ENCODE measurements at places on chromosomes 16 and 17. TPM values are rescaled to one million over a fixed set of nuclear protein-coding genes. Genes with fewer than 3 reads are reported as not detected.

DNA sequence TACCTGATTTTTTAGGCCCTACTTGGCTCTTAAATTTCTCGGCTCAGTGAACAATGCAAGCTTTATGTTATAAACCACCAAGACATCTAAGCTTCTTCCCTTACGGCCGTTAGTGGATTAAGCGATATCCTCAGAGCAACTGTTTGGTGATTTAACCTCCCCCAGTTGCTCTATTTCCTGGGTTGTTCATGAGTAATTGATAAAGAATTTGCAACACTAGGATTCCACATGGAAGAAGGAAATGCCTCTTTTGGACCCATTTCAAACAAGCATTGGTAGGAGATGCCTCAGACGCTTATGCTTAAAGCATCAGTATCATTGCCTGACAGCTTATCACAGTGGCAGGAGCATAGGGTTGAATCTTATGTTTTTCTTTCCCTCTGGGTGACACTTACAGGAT, 65.3 kb downstream of the RBFOX1 start:
- DNase-seq: no peak
- H3K27ac ChIP-seq: no peak overlapping the region

GRCh38 chr17:55304171-55304859, 39.6 kb downstream of the HLF start:
- H3K27me3 ChIP-seq: peaks cover 1% of the 10 kb centered on the region
- H3K4me3 ChIP-seq: no peak overlapping the region
- no peak for DNase-seq
- no peaks in the 10 kb centered on the region for H3K36me3 ChIP-seq
- H3K4me1 ChIP-seq: peaks cover 2% of the 10 kb centered on the region

GRCh38 chr17:7841915-7842379, 7.9 kb downstream of the KDM6B start:
- H3K4me1 ChIP-seq: peaks cover 58% of the 10 kb centered on the region
- peaks cover 2% of the 10 kb centered on the region for H3K27me3 ChIP-seq
- H3K27ac ChIP-seq: peak overlapping the region; percentile 100
- peaks cover 49% of the 10 kb centered on the region for H3K36me3 ChIP-seq

DNA sequence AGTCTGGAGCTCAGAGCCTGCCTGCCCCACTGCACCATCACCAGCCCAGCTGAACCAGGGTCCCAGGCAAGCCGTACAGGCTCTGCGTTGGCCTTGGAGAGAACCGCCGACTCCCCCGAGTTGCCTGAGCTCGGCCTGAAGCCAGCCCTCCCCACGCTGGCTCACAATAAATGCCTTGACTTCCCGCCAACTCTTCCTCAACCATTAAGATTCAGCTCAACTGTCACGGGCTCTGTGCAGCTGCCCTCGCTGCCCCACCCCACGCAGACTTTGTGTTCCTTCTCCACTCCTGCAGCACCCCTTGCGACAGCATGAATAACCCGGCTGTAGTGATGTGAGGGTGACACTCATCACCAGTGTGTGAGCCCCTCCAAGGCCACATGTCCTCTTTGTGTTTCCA, 4.8 kb upstream of the QPRT start:
- DNase-seq: no peak
- no peaks in the 10 kb centered on the region for H3K27me3 ChIP-seq
- H3K4me3 ChIP-seq: no peak overlapping the region

ZCCHC14 gene
- 11.6 TPM for total RNA-seq

CCL3 gene
- 414 TPM for total RNA-seq

- peak overlapping the region; percentile 99 for H3K4me3 ChIP-seq
- H3K27ac ChIP-seq: peak overlapping the region; percentile 95
- peaks cover 62% of the 10 kb centered on the region for H3K4me1 ChIP-seq
- peaks cover 53% of the 10 kb centered on the region for H3K36me3 ChIP-seq
These were observed 702 bp downstream of the PHF23 start for GRCh38 chr17:7238420-7239090.

SLC6A2 gene
- total RNA-seq: not detected

ATP1B2 gene
- total RNA-seq: 0.14 TPM

DNA sequence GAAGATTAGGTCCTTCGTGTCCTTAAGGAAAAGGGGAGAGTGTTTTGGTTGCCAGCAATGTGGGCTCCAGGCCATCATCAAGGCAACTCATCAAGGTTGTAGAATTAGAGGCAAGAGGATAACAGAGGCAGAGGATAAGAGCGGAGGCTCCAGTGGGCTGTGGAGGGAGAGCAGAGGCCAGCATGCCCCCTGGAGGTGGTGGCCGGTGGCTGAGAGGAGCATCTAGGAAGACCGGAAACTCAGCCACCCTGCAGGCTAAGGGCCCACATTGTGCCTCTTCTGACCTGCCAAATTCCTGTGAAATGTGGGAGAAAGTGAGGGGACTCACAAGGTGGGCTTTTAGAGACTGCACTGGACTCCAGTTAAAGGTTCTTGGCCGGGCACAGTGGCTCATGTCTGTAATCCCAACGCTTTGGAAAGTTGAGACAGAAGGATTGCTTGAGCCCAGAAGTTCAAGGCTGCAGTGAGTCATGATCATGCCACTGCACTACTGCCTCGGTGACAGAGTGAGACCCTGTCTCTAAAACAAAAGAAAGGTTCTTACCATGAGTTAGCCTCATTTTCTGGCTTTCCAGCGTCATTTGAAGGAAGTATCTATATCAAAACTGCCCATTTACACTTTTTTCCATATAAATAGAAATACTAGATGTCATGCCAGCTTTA, 62.7 kb upstream of the ADORA2B start:
- no peak overlapping the region for H3K27ac ChIP-seq
- peak; percentile 37 for DNase-seq
- peaks cover 17% of the 10 kb centered on the region for H3K4me1 ChIP-seq
- H3K27me3 ChIP-seq: peaks cover 7% of the 10 kb centered on the region

C17orf113 gene
- 0.07 TPM for total RNA-seq

MPV17L gene
- 0.09 TPM for total RNA-seq

DNA sequence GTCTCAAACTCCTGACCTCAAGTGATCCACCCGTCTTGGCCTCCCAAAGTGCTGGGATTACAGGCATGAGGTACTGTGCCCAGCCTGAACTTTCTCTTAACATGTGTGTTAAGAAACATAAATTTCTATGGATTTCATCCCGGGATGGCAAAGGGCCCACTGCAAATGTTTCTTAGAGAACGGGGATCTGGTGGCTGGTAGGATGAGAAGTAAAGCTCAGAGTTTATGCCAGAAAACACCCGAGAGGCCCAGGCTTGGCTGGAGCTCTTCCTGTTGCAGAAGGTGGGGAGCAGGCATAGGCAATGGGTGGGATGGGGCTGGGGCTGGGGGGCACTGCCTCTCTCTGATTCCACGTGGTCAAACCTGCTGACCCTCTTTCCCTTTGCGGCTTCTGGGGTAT, 5.6 kb upstream of the CARHSP1 start:
- no peak overlapping the region for H3K27ac ChIP-seq
- H3K4me1 ChIP-seq: peaks cover 16% of the 10 kb centered on the region
- H3K36me3 ChIP-seq: no peaks in the 10 kb centered on the region
- H3K4me3 ChIP-seq: no peak overlapping the region
- DNase-seq: no peak

DNA sequence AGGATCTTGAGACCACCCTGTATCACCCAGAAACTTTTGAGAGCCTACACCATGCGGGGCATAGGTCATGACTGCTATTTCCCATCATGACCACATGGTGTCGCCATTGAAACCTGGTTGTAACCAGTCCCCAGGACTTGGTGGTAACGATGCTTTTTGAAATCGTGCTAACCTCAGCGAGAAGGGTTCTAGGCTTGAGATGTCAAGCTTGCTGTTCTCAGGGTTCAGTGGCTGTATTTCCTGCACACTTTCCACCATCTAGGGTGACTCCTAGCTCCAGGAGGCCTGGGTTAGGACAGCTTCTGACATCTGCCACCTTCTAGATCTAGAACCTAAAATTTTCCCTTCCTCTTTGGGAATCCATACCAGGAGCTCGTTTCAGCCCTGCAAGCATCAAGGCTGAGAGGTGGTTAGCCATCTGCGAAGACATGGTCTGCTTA, 13.0 kb upstream of the SPNS3 start:
- H3K36me3 ChIP-seq: no peaks in the 10 kb centered on the region
- H3K4me1 ChIP-seq: peaks cover 3% of the 10 kb centered on the region
- peak; percentile 90 for DNase-seq
- peaks cover 5% of the 10 kb centered on the region for H3K27me3 ChIP-seq
- H3K27ac ChIP-seq: no peak overlapping the region

DNA sequence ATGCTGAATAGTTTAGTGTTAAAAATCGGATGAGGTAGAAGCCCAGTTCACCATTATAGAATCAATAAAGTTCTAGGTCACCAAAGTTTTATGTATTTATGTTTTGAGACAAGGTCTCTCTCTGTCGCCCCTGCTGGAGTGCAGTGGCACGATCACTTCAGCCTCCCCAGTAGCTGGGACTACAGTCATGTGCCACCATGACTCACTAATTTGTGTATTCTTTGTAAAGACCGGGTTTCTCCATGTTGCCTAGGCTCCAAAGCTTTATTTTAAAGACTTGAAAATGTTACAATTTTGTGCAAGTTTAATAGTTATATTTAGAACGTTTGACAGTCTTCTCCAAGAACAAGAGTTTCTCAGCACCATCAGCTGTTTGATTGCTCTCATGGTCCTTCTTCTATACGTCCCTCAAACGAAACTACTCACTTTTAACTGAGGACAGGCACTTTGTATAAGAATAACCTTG, 32.1 kb downstream of the NDE1 start:
- peaks cover 12% of the 10 kb centered on the region for H3K4me1 ChIP-seq
- peak; percentile 78 for DNase-seq
- H3K27ac ChIP-seq: no peak overlapping the region
- no peak overlapping the region for H3K4me3 ChIP-seq

SPATA32 gene
- 0.28 TPM for total RNA-seq

DNA sequence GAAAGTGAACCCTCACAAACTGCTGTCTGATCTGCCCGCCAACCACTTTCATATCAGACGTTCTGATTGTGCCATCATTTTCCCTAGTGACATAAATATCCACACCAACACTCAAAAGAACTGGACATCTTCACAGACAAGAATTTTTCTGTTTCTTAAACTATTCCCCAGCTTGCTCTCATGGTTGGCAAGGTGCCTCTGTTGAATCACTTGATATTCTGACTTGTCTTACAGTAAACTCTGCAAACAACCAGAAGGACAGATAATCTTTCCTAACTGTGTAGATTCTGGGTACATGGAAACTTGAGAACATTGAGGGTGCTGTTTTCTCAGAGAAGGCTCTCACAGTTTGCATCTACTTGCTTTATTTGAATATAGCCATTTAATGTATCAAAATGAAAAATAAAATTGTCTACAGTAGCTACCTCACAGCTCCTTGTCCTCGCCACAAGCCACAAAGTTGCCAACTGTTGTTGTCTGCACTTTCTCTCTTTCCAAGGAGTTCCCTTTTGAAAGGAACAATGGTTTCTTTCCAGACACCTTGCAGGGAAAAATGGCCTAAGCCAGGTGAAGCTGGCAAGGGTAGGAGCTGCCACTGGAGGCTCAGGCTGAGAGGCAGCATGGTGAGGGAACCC, 46.0 kb upstream of the ADAMTS18 start:
- no peak overlapping the region for H3K4me3 ChIP-seq
- no peak overlapping the region for H3K27ac ChIP-seq
- H3K4me1 ChIP-seq: no peaks in the 10 kb centered on the region
- H3K36me3 ChIP-seq: no peaks in the 10 kb centered on the region

DNA sequence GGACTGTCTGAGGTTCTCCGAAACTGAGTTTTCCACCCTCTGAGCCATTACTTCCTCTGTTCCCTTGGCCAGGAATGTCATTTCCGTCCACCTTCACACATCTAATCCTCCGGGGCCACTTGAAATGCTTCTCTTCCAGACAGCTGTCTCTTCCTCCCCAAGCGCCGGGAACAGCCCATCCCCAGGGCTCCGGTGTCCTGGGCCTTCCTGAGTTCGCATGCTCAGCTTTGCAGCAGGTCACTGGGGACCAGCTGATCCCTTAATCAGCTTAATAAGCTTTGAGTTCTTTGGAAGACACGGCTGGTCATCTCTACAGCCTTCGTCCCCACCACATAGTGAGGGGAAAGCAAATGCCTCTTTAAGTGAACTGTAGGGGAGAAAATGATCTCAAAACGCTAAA, 123.4 kb downstream of the DYNLRB2 start:
- H3K27me3 ChIP-seq: no peaks in the 10 kb centered on the region
- no peak overlapping the region for H3K4me3 ChIP-seq
- no peak overlapping the region for H3K27ac ChIP-seq
- peaks cover 9% of the 10 kb centered on the region for H3K4me1 ChIP-seq
- DNase-seq: peak; percentile 46

- H3K4me3 ChIP-seq: no peak overlapping the region
- H3K27ac ChIP-seq: no peak overlapping the region
- peaks cover 1% of the 10 kb centered on the region for H3K27me3 ChIP-seq
- DNase-seq: no peak
- H3K4me1 ChIP-seq: peaks cover 2% of the 10 kb centered on the region
- no peaks in the 10 kb centered on the region for H3K36me3 ChIP-seq
These were observed 16.0 kb upstream of the SPPL2C start for GRCh38 chr17:45828582-45829133.

SLC7A6 gene
- 106 TPM for total RNA-seq

- peaks cover 3% of the 10 kb centered on the region for H3K36me3 ChIP-seq
- no peak overlapping the region for H3K27ac ChIP-seq
- H3K4me3 ChIP-seq: no peak overlapping the region
These were observed 95.7 kb downstream of the SLC39A11 start for GRCh38 chr17:72996791-72997190.

EFCAB5 gene
- total RNA-seq: 0.28 TPM

- H3K36me3 ChIP-seq: no peaks in the 10 kb centered on the region
- peaks cover 2% of the 10 kb centered on the region for H3K27me3 ChIP-seq
- no peak for DNase-seq
- no peak overlapping the region for H3K4me3 ChIP-seq
These were observed 177.3 kb downstream of the CYB561 start for GRCh38 chr17:63268827-63269226.

GRCh38 chr16:9898555-9898954, 283.7 kb downstream of the GRIN2A start:
- H3K27me3 ChIP-seq: no peaks in the 10 kb centered on the region
- H3K36me3 ChIP-seq: no peaks in the 10 kb centered on the region
- DNase-seq: no peak
- H3K4me3 ChIP-seq: no peak overlapping the region
- no peaks in the 10 kb centered on the region for H3K4me1 ChIP-seq
- no peak overlapping the region for H3K27ac ChIP-seq

- peaks cover 13% of the 10 kb centered on the region for H3K27me3 ChIP-seq
- peak; percentile 73 for DNase-seq
- H3K36me3 ChIP-seq: peaks cover 4% of the 10 kb centered on the region
- H3K4me3 ChIP-seq: peak overlapping the region; percentile 61
- peaks cover 40% of the 10 kb centered on the region for H3K4me1 ChIP-seq
- no peak overlapping the region for H3K27ac ChIP-seq
These were observed 1.0 kb downstream of the FOXJ1 start for GRCh38 chr17:76139801-76140660.

DNAAF8 gene
- not detected for total RNA-seq

Data from activated CD4-positive, alpha-beta T cell treated with anti-CD3 and anti-CD28 coated beads, Interleukin-2, amount 10 ng/mL, durations not matched to agents 24 days and 14 days (primary cell).